ENCODE measurements at places on chromosomes 3 and 15.

- peak; percentile 83 for DNase-seq
Observed at GRCh38 chr15:45714590-45715488, 80.0 kb downstream of the SQOR start.

DNA sequence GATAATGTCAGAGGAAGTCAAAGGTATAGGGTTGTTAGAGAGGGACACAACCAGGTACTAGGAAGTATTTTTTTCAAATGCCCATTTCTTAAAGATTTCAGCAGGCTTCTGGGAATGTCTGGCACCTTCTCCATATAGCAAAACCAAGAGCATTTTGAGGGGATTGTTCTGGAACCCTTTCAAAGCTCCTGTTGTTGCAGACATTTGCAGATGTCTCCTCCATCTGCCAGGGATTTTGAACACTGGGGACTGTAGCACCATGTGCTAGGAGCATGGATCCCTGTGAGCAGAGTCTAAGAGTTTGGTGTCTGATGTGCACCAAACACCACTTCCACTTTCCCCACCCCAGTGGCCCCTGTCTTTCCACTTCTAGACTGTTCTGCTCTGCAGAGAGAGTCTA is 206.0 kb upstream of the KBTBD8 start:
- DNase-seq, result no peak

GRCh38 chr3:197222937-197223370 is 75.5 kb downstream of the DLG1 start:
- DNase-seq, result no peak

DNA sequence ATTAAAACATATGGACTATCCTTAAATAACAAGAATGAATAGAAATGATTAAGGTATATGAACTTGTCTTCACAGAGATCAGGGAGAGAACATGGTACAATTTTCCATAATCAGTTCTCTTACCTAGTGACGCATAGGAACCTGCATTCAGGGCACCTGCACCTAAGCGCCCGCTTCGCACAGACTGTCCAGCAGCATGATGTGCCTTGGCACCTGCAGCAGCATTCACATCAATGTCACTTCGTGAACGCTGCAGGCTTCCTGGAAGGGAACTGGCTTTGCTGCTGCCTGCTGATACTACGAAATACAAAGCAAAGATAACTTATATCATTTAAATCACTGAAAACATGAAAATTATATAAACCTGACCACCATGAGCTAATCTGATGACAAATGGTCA is 115.2 kb downstream of the CLASP2 start:
- DNase-seq, result no peak

DNA sequence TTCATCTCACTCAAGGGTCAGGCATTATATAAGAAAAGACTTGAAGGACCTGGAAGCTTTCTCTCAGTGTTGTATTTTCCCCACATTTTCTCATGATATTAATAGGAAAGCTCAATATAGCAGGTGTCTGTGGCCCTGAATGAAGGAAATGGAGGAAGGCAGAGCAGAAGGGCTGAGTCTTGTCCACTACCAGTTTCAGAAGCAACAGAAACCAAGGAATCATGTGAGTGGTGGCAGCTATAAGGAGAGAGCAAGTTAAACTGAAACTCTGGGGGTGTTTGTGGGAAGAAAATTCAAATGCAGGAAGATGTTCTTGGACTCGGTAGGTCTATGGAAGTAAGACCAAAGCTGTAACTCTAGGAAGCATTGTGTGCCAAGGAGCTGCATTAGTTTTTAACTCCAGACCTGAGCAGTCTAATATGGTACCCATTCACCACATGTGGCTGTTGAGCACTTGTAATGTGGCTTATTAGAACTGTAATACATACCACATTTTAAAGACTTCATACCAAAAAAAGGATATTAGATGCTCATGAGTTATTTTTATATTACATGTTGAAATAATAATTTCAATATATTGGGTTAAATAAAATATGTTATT is 278.8 kb upstream of the GADL1 start:
- no peak for DNase-seq

- DNase-seq, result no peak
Observed at GRCh38 chr3:195307711-195308110, 36.8 kb upstream of the XXYLT1 start.

GRCh38 chr3:119149484-119149883 is 3.5 kb downstream of the TEX55 start:
- no peak for DNase-seq

DNA sequence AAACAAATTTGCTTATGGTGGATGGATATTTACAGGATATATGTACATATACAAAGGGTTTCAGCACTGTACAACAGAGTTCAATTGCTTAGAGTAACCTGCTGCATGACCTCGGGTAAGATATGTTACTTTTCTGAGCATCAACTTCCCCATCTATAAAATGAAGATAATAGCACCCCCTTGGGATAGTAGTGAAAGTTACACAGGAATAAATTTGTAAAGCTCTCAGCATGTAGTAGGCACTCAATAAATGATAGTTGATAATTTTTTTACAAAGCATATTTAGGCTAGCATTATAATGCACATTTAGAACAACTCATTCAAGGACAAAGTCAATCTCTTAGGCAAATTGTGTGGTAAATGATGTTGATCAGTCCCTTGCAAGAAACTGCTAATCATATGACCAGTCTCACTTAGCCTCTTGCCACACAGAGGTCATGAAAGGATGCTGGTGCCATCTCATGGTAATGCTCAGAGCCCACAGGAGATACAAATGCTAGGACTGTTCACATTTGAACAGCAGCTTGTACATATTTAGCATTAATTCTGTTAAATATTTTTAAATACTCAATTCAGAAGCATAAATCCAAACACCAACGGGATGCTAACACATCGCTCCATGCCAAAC is 123.9 kb downstream of the MAGI1 start:
- DNase-seq, result no peak

- DNase-seq, result peak; percentile 78
Observed at GRCh38 chr15:67967871-67968431, 86.2 kb upstream of the PIAS1 start.

All from head of caudate nucleus (tissue), 42 donors.